ENCODE measurements at places on chromosomes 7 and 10.
A peak's percentile ranks its signal among the peaks of the same experiment; 100 is the strongest.

DNA sequence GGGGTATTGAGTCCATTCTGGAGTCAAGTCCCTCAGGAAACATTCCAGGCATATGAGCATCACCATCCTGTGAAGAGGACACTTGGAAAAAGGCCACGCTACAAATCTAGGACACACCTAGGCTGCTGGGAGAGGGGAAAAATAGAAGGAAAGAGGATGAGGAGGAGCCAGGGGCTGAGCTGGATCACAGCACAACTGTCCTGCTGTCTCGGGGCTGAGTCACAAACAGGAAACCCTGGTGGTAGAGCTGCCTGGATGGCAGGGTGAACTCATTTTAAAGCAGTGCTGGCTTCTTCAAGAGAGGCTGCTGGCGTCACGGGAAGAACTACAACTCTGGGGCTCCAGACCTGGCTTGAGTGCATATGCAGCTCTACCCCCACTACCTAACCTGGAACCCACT, 151.5 kb downstream of the RNF216 start:
- peaks cover 24% of the 10 kb centered on the region for H3K4me1 ChIP-seq
- no peaks in the 10 kb centered on the region for H3K27me3 ChIP-seq
- no peak overlapping the region for H3K4me3 ChIP-seq

GRCh38 chr7:22323714-22324113, 33.2 kb downstream of the RAPGEF5 start:
- H3K4me3 ChIP-seq, result no peak overlapping the region
- no peaks in the 10 kb centered on the region for H3K27me3 ChIP-seq
- no peaks in the 10 kb centered on the region for H3K36me3 ChIP-seq
- no peak overlapping the region for H3K27ac ChIP-seq

- no peak overlapping the region for H3K4me3 ChIP-seq
- no peak for DNase-seq
- H3K4me1 ChIP-seq, result no peaks in the 10 kb centered on the region
- H3K27ac ChIP-seq, result no peak overlapping the region
Measured at GRCh38 chr7:140209866-140210609, 33.3 kb upstream of the KDM7A start.

GRCh38 chr7:147859033-147859432, 731.5 kb upstream of the C7orf33 start:
- H3K27ac ChIP-seq, result no peak overlapping the region
- H3K36me3 ChIP-seq, result no peaks in the 10 kb centered on the region

GRCh38 chr10:100775386-100775785, 30.0 kb downstream of the PAX2 start:
- H3K4me3 ChIP-seq, result no peak overlapping the region
- no peaks in the 10 kb centered on the region for H3K36me3 ChIP-seq
- H3K27ac ChIP-seq, result no peak overlapping the region
- H3K4me1 ChIP-seq, result no peaks in the 10 kb centered on the region
- H3K27me3 ChIP-seq, result peaks cover 88% of the 10 kb centered on the region
- DNase-seq, result no peak

DNA sequence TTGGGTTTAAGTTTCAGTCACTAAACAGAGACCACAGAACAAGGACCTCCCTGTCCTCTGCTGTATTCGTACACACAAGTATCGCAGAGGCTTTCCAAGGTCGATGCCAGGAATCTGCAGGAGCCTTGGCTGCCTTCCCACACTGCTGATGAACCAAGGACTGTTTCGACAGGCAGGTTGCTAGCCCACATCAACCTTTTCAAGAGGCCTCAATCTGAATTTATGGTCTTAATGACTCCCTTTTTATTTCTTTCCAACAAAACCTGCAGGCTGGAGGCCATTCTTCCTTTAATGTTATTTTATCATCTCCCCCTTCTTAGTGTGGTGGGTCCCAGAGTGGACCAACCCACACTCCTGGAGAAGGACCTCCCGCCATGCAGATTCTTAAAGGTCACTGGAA, 45.6 kb downstream of the JCAD start:
- H3K36me3 ChIP-seq, result peaks cover 6% of the 10 kb centered on the region
- H3K4me3 ChIP-seq, result no peak overlapping the region
- H3K27ac ChIP-seq, result peak overlapping the region; percentile 76
- H3K4me1 ChIP-seq, result peaks cover 66% of the 10 kb centered on the region
- no peak for DNase-seq
- no peaks in the 10 kb centered on the region for H3K27me3 ChIP-seq

GRCh38 chr10:79984851-79985250, 35.9 kb upstream of the SFTPD start:
- peaks cover 56% of the 10 kb centered on the region for H3K4me1 ChIP-seq
- H3K4me3 ChIP-seq, result no peak overlapping the region
- peaks cover 18% of the 10 kb centered on the region for H3K27me3 ChIP-seq
- peak overlapping the region; percentile 18 for H3K27ac ChIP-seq
- peaks cover 9% of the 10 kb centered on the region for H3K36me3 ChIP-seq
- no peak for DNase-seq

DNA sequence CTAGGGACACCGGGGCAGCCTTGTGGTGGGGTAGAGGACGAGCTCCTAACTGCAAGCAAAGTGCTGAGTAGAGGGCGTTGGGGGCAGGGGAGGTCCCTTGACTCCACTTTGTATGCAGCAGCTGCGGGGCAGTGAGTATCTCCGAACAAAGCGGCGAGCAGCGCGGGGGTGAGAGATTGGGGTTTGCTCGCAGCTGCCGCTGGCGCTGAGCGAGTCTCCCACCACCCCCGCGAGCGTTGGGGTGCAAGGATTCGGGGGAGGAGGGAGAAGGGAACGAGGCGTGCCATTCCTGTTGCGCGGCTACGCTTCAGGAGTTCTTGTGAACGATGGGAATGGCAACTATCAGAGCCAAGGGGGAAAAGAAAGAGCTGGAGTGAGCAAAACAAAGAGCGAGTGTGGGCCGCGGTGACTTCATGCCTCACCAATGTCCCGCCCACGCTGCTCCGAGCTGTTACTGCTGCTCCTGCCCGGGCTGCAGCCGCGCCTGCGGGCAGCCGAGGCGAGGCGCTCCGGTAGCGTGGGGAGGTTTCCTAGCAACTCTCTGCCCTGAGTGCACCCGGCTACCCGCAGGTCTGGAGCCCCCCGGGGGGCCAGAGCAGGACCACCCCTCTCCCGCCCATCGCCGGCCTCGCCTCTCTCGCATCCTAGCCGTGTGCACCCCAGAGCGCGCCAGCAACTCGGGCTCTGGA, at the start of gene ITGB8:
Gene ITGB8, plus strand, starts transcription at position 662 of the 689 bp plus-strand sequence. CDS start 907 bp downstream, outside the sequence.
- peaks cover 47% of the 10 kb centered on the region for H3K4me1 ChIP-seq
- H3K4me3 ChIP-seq, result peak within 1 kb of the TSS; percentile 91
- no peaks in the 10 kb centered on the region for H3K36me3 ChIP-seq
- peak; percentile 86 for DNase-seq
- H3K27ac ChIP-seq, result peak within 1 kb of the TSS; percentile 100

DNA sequence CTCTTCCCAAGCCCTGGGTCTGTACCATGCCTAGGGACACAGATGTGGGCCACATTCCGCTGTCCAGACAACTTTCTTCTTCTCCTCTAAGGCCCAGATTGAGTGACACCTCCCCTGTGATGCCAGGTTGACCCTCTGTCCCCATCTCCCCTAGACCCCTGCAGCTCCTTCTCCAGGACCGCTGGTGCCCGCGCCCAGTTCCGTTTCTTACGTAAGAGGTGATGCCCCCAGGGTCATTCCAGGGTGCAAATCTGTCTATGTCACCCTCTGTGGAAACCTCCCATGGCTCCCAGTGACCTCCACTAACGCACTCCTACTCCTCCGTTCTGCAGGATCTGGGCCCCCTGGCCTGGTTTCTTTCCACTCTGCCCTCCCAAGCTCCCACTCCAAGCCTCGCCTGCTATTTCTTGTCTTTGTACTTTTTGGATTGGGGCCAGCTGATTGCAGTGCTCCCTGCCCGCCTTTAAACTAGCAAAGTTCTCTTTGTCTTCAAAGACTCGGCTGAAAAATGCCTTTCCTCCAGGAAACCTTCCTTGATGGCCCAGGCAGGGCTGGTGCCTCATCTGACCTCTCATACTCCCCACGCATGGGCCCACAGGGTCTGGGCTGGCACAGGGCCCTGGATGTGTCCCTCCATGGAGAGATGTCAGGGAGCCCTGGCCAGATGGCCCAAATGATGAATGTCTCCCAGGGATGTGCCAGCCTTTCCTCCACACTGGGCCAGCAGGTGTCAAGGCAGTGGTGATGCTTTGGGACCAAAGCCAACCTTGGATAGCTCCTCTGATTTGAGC, 21.3 kb upstream of the ELN start:
- no peaks in the 10 kb centered on the region for H3K27me3 ChIP-seq
- peaks cover 34% of the 10 kb centered on the region for H3K4me1 ChIP-seq
- no peak for DNase-seq
- H3K4me3 ChIP-seq, result no peak overlapping the region
- no peaks in the 10 kb centered on the region for H3K36me3 ChIP-seq

GRCh38 chr7:83918142-83918541, 269.2 kb upstream of the SEMA3E start:
- peaks cover 12% of the 10 kb centered on the region for H3K4me1 ChIP-seq
- H3K36me3 ChIP-seq, result no peaks in the 10 kb centered on the region
- no peaks in the 10 kb centered on the region for H3K27me3 ChIP-seq
- H3K27ac ChIP-seq, result no peak overlapping the region
- no peak for DNase-seq

DNA sequence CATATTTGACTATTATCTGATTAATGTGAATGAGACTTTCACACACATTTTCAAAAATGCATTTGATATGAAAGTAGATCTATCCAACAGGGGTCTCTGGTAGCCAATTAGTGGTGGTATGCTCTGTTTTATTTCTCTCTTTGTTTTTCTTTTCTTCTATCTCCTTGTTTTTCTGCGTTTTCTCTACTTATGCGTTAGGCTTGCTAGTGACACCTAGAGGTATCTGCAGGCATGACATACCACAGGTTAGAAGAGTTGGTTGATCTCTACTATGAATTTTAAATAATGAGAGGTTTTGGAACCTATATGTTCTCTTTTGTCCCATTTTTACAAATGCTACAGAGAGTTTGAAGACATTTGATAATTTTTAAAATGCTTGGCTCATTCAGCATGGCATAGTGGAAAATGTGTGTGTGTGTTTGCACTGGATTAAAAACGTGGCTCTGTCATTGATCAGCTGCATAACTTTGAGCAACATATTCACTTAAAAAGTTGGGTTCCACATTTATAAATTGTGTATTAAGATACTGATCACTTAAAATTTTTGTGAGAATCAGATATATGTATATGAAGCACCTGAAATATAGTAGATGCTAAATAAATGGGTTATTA, 28.1 kb upstream of the PLXDC2 start:
- H3K4me1 ChIP-seq, result peaks cover 6% of the 10 kb centered on the region
- H3K4me3 ChIP-seq, result no peak overlapping the region
- peaks cover 1% of the 10 kb centered on the region for H3K36me3 ChIP-seq
- no peak for DNase-seq
- H3K27me3 ChIP-seq, result no peaks in the 10 kb centered on the region

DNA sequence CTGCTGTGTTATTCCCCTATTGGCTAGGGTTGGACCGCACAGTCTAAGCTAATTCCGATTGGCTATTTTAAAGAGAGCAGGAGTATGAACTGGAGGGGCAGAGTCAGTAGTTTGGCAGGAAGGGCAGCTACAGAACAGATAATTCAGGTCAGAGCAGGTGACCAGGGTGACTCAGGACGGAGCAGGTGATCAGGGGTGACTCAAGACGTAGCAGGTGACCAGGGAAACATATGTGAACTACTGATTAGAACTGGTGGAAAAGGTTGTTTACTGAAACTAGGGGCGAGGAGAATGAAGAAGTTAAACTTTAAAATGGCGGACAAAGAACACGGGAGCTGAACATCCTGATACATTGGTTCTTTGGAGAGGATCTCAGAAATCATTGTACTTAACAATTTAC, 102.3 kb downstream of the CCDC7 start:
- no peak overlapping the region for H3K4me3 ChIP-seq
- no peak for DNase-seq
- no peaks in the 10 kb centered on the region for H3K27me3 ChIP-seq
- H3K36me3 ChIP-seq, result peaks cover 5% of the 10 kb centered on the region
- H3K4me1 ChIP-seq, result no peaks in the 10 kb centered on the region

DNA sequence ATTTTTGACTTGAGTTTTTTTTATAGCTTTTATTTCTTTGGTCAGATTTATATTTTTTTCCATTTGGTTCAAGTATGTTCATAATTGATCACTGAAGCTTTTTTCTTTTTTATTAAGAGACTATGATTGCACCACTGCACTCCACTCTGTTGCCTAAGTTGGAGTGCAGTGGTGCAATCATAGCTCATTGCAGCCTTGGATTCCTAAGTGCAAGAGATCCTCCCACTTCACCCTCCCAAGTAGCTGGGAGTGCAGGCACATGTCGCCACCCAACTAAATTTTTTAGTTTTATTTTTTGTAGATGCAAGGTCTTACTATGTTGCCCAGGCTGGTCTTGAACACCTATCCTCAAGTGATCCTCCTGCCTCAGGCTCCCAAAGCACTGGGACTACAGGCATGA, 97.7 kb upstream of the KIF5B start:
- no peak overlapping the region for H3K4me3 ChIP-seq
- no peak for DNase-seq
- H3K36me3 ChIP-seq, result no peaks in the 10 kb centered on the region
- H3K27ac ChIP-seq, result no peak overlapping the region
- peaks cover 11% of the 10 kb centered on the region for H3K4me1 ChIP-seq

DNA sequence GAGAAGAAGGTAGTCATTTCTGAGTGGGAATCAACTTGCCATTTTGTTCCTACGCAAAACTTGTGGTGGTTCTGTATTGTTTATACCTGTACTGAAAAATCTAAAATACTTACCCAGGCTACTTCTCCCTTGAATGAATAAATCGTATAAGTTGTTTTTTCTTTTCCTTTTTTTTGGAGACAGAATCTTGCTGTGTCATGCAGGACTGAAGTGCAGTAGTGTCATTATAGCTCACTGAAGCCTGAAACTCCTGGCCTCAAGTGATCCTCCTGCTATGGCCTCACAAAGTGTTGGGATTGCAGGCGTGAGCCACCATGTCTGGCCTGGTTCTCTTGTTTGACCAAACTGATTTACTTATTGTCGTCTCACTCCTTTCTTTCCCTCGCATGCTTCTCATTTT, 27.9 kb downstream of the LUC7L2 start:
- no peaks in the 10 kb centered on the region for H3K4me1 ChIP-seq
- H3K27me3 ChIP-seq, result no peaks in the 10 kb centered on the region
- H3K36me3 ChIP-seq, result peaks cover 34% of the 10 kb centered on the region
- DNase-seq, result no peak
- H3K4me3 ChIP-seq, result no peak overlapping the region
- H3K27ac ChIP-seq, result no peak overlapping the region

- no peaks in the 10 kb centered on the region for H3K36me3 ChIP-seq
- peak overlapping the region; percentile 96 for H3K27ac ChIP-seq
- H3K4me1 ChIP-seq, result peaks cover 55% of the 10 kb centered on the region
- no peaks in the 10 kb centered on the region for H3K27me3 ChIP-seq
- DNase-seq, result peak; percentile 49
- peak overlapping the region; percentile 98 for H3K4me3 ChIP-seq
Measured at GRCh38 chr10:79070081-79070605, 1.4 kb downstream of the ZMIZ1 start.

- H3K27ac ChIP-seq, result no peak overlapping the region
- no peak for DNase-seq
- H3K4me1 ChIP-seq, result peaks cover 50% of the 10 kb centered on the region
- H3K36me3 ChIP-seq, result peaks cover 4% of the 10 kb centered on the region
Measured at GRCh38 chr7:97001221-97001620, 4.1 kb upstream of the DLX6 start.

DNA sequence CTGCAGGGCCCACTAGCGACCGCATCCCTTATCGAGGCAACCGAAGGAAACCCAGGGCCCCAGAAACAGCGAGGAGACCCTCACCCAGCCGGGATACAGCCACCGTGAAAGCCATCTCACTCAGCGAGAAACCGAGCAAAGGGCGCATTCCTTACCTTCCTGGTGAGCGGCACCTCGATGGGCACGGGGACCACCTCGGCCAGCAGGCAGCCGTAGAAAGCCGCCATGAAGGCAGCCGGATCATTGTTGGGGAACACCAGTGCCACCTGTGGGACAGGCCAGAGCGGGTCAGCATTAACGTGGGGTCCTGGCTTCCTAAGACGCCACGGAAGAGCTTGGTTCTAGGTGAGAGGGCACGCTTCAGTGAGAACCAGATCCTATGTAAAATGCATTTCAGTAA, 263.7 kb downstream of the ZMYND11 start:
- H3K36me3 ChIP-seq, result peaks cover 15% of the 10 kb centered on the region
- H3K27ac ChIP-seq, result no peak overlapping the region
- no peaks in the 10 kb centered on the region for H3K27me3 ChIP-seq
- H3K4me1 ChIP-seq, result peaks cover 20% of the 10 kb centered on the region

Measured in mesothelial cell of epicardium (in vitro differentiated cells).